ENCODE measurements at places on chromosomes 2 and 18.

GRCh38 chr2:7403092-7403775 lies 486.0 kb downstream of the RNF144A start:
- no peak for DNase-seq

DNA sequence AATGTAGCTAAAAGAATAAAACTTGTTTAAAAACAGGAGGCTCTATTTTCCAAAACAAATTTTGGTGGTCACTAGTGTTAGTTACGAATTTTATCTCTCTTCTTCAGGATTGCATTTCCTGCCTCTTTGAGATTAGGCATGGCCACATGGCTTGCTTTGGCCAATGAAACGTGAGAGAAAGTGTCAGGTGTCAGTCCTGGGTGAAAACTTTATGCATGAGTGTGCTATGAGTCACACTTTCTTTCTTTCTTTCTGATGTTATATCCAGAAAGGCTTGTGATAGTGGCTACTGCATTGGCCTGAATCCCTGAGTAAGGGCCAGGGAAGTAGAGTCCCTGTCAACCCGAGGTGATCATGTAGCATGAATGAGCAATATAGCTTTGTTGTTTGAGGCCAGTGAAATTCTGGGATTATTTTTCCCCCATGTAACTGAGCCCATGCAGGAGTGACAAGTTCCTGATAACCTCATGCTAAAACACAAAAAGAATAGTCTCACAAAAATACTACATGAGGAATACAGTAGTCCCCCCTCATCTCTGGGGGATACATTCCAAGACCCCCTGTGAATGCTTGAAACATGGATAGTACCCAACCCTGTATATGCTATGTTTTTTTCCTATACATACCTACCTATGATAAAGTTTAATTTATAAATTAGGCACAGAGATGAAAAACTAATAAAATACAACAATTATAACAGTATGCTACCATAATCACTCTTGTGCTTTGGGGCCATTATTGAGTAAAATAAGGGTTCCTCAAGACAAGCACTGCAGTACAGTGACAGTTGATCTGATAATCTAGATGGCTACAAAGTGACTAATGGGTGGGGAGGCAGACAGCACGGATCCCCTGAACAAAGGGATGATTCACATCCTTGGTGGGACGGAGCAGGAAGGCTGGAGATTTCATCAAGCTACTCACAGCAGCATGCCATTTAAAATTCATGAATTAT lies 109.5 kb downstream of the CDC42EP3 start:
- DNase-seq: peak; percentile 67

GRCh38 chr2:133063775-133064174 lies 393.8 kb upstream of the LYPD1 start:
- DNase-seq: no peak

GRCh38 chr2:147255812-147256211 lies 589.0 kb upstream of the ACVR2A start:
- DNase-seq: no peak

GRCh38 chr2:104344306-104344705 lies 509.6 kb upstream of the POU3F3 start:
- DNase-seq: no peak

DNA sequence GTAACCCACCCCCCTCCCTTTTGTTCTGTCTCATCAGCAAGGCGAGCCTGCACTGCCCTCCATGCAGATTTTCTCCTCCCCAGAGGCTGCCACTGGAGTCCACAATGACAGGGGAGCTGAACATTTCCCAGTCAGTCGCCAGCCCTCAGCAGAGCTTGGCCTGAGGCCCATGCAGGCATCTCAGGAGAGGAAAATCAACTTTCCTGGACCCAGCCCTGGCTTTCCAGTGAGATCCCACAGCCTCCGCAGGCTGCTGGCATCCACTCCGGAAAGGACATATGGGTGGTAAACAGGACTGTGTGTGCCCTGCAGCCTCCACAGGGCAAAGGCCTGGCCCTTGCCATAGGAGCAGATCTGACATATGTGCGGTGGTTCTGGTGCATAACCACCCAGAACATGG lies 253.8 kb downstream of the TNS1 start:
- DNase-seq: no peak

DNA sequence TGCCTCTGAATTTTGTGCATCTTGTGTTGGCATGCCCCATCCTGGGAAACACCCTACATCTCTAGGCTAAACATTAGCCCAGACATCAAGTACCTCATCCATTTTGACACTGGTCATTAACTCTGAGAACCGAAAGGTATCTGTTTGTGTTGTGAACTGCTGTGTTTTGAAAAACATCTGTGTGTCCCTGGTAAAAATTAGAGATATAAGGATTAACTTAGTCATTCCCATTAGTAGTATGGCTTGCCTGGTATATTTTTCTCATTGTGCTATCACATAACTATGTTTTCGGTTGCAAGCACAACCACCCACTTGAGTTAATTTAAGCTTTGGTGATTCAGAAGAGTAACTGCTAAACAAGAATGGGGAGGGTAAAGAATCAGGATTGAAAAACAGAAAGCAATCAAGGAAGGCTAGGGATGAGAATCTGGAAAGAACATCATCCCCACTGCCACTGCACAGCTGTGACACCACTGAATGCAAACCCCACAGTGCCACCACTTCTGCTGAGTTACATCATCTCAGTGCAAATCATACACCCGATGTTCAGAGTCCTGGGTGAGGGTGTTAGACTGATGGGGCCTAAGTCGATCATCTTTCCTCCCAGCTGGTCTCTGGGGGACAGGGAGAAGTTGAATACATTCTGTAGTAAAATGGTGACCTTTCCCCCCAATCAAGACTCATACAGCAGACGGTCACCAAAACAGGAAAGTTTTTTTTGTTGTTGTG lies 234.0 kb downstream of the EPHA4 start:
- DNase-seq: no peak

- DNase-seq: no peak
Observed at GRCh38 chr2:62071126-62071598, 124.8 kb upstream of the B3GNT2 start.

DNA sequence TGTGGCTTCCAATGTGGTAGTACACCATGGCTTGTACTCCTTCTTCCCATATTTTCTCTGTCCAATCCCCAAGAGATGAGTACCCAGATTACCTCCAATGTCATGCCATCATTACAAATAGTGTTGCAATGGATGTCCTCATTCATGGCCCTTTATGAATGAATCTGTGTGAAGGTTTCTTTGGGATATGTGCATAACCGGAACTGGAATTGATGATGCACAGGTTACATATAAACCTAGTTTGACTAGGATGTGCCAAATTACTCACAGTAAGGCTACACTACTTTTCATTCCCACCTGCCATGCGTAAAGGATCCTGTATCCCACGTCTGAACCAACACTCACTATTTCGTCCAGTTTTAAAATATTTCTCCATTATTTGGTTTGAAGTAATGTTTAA lies 173.9 kb upstream of the CXCR4 start:
- no peak for DNase-seq

DNA sequence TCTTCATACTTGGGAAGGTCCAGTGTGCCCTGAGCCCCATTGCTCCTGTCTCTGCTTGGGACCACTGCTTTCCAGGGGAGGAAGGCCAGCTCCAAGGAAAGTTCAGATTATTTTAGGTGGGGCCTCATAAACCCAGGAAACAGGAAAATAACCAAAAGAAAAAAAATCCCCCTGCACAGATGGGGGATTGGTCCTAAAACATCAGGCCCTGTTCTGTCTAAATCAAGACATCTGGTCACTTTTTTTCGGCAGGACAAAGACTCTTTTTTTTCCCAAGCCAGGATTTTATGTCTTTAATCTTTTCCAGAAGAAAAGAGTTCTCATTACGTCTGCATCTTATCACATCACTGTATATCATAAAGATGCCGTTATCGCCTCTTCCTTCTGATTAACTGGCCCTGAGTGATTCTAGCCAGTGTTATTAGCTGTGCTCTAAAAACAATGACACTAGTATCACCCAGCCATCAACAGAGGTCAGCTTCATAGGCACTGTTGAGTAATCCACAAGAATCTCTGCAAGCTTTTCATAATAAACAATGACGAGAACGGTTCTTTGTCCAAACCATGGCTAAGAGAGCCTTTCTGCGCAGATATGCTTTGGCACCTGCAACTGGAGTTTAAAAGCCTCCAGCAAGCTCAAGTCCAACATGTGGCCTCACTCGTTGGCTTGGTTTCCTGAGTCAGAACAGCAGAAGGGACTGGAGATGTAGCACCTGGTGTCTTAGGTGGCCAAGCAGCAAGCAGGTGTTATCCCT lies 138.2 kb downstream of the VAPA start:
- DNase-seq: no peak

DNA sequence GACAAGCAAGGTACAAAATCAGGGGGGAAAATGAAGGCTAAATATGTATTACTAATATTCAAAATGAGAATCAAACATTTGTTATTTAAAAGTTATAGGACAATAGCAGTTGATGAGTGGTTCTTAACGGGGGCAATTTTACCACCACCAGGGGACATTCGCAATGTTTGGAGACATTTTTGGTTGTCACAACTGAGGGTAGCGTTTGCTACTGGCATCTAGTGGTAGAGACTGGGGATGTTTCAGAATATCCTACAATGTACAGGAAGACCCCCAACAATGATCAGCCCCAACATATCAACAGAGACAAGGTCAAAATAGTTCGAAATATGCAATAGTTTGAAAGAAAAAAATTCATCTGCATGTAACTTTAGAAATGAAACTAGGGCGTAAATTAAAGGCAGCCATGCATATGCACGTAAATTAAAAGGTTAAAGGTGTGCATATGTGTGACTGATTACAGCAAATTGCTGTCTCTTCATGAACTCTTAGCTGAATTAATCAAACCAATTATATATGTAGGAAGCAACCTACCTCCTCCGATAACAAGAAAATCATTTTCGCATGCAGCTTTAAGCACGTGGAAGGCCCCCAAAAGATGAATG lies 61.2 kb upstream of the CUL3 start:
- DNase-seq: no peak

- DNase-seq: no peak
Observed at GRCh38 chr2:210540471-210540870, 15.9 kb upstream of the CPS1 start.

DNA sequence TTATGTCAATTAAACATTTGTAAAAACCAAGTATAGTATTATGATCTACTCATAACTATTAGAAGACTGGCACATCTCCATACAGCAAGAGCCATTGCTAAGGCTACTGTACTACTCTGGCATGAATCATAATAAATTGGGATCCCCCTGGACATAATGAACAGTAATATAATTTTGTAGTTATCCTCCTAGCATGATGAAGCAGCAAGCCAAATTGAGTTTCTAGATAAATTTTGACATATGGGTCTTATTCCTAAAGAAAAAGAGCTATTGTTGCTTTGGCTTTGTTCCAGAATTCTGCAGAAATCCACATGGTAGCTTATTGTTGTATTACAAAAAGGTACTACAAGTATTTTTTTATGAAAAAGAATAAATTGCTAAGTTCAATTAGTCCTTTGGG lies 204.3 kb downstream of the CAMKMT start:
- no peak for DNase-seq

DNA sequence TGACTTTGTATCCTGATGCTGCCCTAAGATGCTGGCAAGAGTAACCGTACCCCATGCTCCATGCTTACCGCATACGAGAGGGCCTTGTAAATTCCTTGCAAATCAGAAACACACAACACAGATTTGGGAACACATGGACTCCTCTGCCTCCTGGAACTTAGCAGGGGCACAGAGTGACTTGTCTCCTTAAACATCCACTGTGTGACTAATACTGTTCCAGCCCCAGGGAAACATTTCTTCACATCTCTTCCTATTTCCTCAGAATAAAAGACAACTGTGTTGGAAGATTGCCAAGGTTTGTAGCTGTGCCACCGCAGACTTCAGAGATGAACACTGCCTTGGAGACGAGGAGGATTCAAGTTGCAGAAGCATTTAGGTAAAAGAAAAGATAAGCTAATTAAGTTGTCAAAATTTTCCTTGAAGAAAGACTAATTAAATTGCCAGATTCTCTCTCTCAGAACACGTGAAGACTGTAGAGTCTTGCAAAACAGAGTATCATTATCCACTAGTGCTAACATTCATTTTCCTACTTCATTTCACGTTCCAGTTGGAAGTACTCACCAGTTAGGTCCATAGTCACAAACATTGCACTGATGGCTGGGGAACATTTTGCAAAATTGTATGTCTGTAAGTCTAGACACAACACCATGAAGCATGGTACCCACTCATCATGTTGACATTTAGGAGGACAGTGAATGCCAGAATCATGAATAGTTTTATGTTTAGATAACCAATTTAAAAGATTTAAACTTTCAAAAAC lies 188.8 kb downstream of the TSN start:
- DNase-seq: no peak

DNA sequence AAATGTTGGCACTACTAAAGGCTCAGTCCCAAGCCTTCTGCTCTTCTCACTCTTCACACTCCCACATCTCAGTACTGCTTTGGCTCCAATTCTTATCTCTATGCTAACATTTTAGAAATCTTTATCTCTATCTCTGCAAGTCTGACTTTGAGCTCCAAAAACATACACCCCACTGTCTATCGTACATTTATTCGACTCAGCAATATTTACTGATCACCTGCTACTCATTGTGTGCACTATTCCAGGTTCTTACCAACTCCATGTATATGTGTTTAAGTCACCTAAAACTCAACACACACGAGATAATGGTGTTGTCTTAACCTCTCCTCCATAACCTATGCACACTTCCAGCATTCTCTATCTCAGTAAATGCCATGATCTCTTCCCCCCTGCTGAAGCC lies 268.2 kb upstream of the CRIM1 start:
- no peak for DNase-seq

DNA sequence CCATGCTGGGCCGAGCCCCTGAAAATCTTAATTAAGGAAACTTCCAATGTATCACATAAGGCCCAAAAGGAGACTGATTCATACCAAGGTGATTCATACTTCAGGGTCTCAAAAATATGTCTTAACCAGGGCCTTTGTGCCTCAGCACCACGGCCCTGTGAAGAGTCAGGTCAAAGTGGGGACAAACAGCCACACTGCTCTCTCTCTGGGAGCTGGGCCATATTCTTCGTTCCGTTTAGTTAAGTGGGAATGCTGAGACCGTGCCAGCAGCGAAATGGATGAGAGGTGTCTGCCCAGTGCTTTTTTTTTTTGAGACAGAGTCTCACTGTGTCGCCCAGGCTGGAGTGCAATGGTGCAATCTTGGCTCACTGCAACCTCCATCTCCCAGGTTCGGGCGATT lies 9.3 kb upstream of the PTMA start:
- DNase-seq: no peak

GRCh38 chr2:52968043-52968442 lies 799.6 kb upstream of the CHAC2 start:
- no peak for DNase-seq

- DNase-seq: no peak
Observed at GRCh38 chr2:65349863-65350262, 82.5 kb downstream of the SPRED2 start.

DNA sequence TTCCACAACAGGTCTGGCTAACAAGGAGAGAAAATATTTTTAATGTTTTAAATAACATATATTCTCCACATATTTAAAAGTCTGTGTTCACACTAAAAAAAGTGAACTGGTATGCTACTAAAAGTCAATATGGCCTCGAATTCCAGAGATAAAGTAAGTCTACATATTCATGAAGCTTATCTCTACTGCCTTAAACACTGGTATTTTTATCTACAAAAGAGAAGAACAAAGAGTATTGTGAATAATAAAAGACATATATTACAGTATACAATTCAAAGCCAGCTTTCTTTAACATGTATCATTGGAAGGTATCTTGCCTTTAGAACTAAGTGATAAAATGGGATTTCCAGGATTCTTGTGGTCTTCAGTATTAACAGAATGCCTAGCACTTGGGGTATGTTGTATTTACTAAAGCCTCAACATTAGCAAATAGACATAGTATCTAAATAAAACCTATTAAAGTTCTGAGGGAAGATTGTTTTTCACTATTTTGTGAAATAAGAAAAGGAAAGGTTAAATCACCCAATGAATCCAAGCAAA lies 302.8 kb upstream of the CCDC68 start:
- no peak for DNase-seq

All from glomerular endothelial cell (primary cell).